ENCODE measurements at places on chromosomes 12 and 14.

DNA sequence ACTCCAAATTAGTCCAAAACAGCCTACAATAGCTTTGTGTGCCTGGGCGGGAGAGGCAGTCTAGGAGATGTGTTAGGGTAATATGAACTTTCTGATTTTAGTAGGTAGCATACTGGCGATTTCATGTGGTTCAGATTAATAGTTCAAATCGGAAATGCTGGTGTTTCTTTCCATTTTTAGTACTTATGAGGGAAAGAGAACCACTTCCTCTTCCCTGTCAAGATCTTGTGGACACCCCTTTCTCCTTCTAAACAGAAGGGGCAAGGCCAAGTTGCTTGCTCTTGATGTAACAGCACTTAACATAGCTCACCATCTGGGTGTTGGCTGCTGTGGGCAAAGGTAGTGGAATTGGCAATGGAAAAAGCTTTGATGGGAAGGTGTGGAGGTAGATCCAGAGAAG lies 32.2 kb upstream of the IGF1 start:
- DNase-seq, result no peak

DNA sequence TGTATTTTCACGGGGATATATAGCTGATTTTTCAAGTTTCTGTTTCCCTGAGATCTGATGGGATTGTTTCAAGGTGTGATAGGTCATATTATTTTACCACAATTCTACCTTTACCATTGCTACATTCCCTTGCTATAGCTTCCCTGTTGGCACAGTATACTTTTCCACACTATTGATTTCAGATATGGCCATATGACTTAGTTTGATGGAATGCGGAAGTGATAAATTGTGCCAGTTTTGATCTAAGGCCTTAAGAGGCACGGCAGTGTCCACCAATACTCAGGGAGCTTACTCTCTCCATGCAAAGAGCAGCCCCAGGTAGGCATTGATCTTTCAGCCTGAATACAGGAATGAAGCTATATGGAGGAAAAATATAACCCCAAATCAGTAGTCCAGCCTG lies 315.7 kb downstream of the SLC16A7 start:
- DNase-seq, result no peak

DNA sequence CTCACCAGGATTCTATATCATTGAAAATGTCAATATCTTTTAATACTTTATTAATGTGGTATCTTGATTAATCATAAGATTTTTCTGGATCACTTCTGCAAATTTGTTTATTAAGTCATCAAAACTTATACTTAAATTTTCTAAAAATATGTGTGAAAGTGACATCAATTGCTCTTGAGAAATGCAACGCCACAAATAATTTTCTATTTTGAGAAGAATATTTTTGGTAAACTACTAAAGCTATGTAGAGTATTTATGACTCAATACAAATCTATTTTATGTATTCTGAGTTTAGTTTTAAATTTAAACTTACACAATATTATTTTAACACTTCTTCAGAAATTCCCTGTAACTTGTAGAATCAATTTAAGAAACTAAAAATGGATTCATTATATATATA lies 263.3 kb downstream of the RASSF9 start:
- DNase-seq, result no peak

DNA sequence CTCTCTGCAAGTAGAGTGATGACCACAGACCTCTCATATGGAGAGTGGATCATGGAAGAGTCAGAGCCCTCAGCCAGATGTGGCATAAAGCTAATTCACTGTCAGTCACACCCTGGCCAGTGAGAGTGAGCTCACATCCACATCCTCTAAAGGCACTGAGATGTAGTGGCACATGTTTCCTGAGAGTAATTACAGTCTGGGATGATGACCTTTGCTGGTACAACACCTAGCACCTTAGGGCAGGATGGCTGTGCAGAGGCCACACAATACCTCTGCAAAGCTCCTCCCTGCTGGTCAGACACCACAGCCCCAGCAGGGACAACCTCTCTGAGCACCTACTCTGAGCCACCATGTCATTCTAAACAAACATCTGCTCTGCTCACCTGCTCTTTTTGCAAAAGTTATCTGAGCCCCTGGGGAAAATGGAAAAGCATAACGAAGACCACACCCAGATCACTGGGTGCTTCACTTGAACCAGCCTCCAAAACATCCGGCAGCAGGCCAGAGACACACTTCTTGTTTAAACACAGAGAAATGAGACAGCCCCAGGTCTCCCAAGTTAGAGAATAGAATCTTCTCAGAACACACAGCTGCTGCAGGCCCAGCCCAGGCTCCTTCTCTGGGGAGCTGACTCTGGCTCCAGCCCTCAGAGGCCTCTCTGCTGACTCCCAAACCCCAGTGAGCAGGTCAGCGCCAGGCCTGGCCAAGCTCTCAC lies 30.3 kb downstream of the PITPNM2 start:
- no peak for DNase-seq

Data from left renal pelvis (tissue), 4 donors.